Effector memory CD8-positive, alpha-beta T cell (primary cell): ENCODE measurements at places on chromosomes 7 and 10.

- DNase-seq = no peak
Measured at GRCh38 chr7:103773726-103774125, 215.7 kb downstream of the RELN start.

- no peak for DNase-seq
Measured at GRCh38 chr7:117148971-117149370, 173.9 kb downstream of the WNT2 start.

- no peak for DNase-seq
Measured at GRCh38 chr10:116688241-116688711, 54.1 kb downstream of the HSPA12A start.

GRCh38 chr7:70634071-70634470 lies 497.9 kb upstream of the GALNT17 start:
- DNase-seq = no peak

DNA sequence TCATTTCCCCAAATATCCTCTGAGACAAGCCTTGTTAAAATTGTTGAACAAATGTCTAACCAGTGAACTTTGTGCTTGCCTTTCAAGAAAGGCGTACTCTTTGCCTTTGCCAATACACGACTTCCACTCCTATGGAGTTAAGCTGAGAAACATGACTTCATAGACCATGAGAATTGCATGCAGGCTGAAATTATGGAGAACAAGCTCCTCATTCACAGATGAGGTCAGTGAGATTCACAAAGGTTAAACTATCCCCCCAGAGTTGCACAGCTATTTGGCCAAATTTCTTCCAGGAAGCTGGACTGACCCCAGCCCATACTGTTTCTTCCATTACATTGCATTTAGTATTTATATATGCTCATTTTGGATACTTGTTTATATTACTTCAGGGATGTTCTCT lies 221.4 kb upstream of the SEMA3C start:
- no peak for DNase-seq

GRCh38 chr10:69101451-69102095 lies 13.7 kb downstream of the SRGN start:
- DNase-seq = no peak
